ENCODE measurements at places on chromosomes 2 and 18.

DNA sequence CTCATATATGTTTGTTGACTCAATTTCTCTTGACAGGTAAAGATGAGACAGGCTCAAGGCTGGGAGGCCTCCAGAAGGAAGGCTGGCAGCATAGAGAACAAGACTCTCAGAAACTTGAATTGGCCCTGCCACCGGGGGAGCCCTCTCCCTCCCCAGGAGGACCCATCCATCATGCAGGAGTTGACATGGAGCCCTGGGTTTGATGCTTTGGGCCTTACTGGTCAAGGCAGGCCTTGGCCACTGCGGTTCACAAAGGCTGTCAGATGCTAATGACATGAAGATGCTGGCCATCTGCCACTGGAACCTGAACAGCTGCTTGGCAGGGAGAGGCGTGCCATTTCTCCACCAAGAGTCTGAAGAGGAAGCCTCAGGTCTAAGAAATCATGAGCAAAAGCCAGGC is 193.6 kb downstream of the MTCL1 start:
- no peak for DNase-seq

DNA sequence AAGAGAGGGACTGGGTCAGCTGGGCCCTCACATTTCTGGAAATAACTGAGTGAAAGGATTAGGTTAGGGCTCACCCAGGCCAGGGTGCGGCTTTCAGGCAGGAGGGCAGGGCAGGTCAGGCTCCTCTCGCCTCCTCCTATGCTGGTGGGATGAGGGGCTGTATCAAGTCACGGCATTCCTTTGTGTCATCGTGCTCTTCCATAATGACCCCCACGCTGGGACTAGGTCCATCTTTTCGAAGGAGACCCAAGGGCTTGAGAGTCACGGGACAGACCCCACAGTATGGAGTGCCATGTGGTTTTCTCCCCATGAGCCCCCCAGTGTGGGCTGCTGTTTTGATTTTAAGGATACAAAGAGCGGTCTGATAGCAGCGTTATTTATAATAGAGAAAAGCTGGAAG is 137.8 kb upstream of the COPS8 start:
- no peak for DNase-seq

GRCh38 chr2:206935991-206936842 is 3.1 kb upstream of the CPO start:
- DNase-seq: no peak

DNA sequence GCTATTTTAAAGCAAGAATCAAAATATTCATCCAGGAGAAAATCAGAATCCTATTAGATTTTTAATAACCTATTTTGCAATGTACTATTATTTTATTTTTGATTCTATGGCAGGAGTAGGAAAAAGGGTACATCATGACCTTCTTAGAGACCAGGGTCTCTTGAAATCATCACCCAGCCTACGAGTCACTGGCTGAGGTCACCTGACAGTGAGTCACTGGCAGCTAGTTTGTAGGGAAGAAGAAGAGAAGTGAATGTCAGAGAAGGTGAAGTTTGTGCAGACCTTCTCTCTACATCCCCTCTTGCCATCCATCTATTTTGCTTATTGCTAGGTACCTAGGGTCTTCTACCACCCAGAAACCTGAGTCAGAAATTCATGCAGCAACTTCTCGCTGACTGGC is 144.2 kb downstream of the ALK start:
- no peak for DNase-seq

DNA sequence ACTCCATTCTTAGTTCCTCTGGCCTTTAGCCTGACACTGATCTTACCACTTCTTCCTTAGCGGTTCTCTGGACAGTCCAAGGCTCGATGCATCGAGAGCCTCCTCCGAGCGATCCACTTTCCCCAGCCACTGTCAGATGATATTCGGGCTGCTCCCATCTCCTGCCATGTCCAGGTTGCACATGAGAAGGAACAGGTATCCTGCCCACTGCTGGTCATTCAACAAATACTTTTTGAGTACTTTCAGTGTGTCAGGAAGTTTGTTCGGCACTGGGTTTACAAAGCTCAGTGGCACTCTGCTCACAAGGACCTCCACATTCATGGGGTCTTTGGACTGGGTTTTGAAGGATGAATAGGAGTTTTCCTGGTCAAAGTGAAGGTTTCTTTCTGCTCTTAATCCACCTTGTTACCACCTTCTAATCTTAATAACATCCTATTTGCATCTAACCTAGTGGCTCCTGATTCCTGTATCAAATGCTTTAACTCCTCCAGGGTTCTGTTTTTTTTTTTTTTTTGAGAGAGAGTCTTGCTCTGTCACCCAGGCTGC is 25.8 kb downstream of the GCKR start:
- DNase-seq: no peak

DNA sequence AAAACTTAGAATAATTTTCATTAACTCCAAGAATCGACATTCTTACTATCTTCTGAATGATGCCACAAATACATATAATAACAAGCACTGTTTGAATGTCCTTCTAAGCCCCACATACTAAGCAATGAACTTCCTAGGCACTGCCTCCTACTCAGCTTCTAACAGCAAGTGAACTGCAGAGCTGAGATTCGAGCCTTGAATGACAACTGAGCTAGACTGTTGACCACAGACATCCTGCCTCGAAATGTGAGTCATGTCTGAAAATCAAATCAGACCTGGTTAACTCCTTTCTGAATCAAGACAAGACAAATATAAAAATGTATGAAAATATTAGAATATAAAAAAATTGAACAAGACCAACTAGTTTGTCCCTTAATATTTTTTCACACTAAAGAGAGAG is 108.1 kb downstream of the MYT1L start:
- no peak for DNase-seq

GRCh38 chr18:63145166-63145850 is 174.3 kb downstream of the BCL2 start:
- DNase-seq: no peak

DNA sequence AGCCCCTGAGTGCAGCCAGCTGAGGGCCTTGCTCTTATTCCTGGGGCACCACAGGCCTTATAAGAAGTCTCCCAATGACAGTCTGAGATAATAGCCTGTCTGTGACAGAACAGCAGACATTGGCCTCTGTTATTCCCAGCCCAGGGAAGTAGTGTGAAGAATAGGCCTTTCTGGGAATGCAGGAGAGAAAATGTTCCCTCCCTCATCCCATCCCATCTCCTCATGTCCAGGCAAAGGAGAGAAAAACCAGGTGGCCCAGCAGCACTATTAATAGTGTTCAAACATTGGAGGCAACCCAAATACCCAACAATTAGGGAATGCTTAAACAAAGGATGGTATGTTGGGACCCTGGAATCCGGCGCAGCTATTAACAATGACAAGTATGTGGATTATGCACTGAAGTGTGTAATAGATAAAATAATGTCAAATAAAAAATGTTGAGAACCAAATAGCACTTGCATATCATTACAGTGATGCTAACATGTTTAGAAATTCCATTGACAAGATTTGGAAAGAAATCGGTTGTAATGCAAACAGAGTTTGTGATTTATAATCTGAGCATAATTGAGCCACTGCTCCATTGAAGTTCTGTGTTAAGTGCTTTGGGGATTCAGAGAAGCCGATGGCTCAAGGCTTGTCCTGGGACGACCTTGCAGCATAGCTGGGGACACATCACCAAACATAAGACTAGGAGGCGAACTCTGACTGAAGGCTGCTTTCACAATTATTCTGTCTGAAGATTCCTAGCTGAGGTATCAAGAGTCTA is 69.3 kb downstream of the LBH start:
- no peak for DNase-seq

GRCh38 chr2:1674766-1675397 is 69.4 kb downstream of the PXDN start:
- no peak for DNase-seq

GRCh38 chr2:119857742-119858141 is 98.0 kb downstream of the PTPN4 start:
- no peak for DNase-seq

- no peak for DNase-seq
Measured at GRCh38 chr2:74921236-74921736, 37.2 kb upstream of the POLE4 start.

- DNase-seq: no peak
Measured at GRCh38 chr18:10138719-10139118, 224.9 kb downstream of the VAPA start.

DNA sequence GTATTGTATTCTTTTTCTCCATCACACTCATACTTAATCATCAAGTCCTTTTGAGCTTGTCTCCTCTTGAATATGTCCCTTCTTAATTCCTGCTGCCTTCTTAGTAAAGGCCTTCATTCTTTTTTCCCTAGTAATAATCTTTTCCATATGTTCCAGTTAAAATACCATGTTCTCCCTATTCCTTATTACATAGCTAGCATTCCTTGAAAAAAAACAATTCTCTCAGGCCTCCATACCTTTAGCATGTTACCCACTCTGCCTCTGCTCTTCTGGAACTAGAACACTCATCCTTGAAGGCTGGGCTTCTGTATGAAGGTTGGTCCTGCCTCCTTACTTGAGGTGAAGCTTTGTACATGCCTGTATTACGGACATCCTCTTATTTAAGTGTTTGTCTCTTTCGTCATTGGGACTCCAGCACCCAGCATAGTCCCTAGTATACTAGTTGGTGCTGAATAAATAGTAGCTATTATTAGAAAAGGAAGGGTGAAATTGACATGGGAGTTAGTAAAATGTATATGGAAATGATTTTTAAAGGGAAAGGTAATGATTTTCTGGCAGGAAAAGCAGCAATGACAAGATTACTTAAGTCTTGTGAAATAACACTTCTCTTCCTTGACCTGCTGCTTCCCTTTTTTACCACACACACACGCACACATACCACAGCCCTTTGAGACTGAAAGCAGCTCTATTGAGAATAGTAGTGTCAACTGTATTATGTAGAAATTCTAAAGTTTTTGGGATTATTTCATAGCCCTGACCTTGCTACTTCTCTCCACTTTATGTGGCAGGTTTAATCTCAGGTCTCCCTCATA is 45.6 kb downstream of the REL start:
- no peak for DNase-seq

GRCh38 chr2:54330926-54331835 is 75.2 kb upstream of the TSPYL6 start:
- no peak for DNase-seq

DNA sequence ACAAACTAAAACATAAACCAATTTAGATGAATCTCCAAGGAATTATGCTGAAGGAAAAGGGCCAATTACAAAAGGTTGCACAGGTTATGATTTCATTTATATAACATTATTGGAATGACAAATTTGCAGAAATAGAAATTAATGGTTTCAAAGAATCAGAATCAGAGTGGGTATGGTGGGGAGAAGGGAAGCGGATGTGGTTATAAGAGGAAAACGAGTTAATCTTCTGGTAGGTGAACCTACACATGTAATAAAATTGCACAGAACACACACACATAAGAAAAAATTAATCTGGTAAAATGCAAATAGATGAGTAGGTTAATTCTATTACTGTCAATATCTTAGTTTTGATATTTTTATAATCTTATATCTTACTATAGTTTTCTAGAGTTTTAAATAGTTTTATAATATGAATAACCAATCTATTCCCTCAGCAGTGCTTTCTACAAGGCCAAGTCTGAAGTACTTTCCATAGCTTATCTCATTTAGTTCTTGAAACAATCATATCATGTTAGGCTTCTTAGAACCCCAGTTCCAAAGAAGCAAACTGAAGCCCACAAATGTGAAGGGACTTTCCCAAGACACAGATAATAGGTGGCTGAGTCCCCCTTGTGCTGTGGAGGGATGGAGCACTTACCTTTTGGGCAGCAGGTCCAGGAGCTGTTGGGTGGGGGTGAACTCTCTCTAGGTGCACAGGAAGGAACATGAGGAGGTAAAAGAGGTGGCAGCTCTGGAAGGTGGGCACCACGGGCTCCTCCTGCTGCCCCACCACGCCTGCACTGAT is 31.5 kb downstream of the ZNF519 start:
- DNase-seq: no peak

DNA sequence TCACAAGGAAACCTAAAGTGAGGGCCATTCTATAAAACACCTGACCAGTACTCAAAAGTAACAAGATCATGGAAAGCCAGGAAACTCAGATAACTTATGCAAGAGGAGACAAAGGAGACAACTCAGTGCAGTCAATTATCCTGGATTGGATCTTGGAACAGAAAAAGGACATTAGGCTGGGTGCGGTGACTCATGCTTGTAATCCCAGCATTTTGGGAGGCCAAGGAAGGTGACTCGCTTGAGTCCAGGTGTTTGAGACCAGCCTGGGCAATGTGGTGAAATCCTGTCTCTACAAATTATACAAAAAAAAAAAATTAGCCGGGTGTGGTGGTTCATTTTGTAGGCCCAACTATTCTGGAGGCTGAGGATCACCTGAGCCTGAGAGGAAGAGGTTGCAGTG is 424.5 kb upstream of the SPRED2 start:
- no peak for DNase-seq
